ENCODE measurements at places on chromosomes 3 and 15.

- no peak for DNase-seq
Observed at GRCh38 chr15:25784876-25785640, 78.1 kb downstream of the ATP10A start.

GRCh38 chr3:11591002-11591355, 52.7 kb downstream of the VGLL4 start:
- DNase-seq = no peak

GRCh38 chr3:113620091-113620490, 76.4 kb downstream of the USF3 start:
- peak; percentile 34 for DNase-seq

GRCh38 chr3:45496555-45496954, 98.0 kb upstream of the LIMD1 start:
- no peak for DNase-seq

- no peak for DNase-seq
Observed at GRCh38 chr3:70811880-70812279, 499.4 kb upstream of the MDFIC2 start.

DNA sequence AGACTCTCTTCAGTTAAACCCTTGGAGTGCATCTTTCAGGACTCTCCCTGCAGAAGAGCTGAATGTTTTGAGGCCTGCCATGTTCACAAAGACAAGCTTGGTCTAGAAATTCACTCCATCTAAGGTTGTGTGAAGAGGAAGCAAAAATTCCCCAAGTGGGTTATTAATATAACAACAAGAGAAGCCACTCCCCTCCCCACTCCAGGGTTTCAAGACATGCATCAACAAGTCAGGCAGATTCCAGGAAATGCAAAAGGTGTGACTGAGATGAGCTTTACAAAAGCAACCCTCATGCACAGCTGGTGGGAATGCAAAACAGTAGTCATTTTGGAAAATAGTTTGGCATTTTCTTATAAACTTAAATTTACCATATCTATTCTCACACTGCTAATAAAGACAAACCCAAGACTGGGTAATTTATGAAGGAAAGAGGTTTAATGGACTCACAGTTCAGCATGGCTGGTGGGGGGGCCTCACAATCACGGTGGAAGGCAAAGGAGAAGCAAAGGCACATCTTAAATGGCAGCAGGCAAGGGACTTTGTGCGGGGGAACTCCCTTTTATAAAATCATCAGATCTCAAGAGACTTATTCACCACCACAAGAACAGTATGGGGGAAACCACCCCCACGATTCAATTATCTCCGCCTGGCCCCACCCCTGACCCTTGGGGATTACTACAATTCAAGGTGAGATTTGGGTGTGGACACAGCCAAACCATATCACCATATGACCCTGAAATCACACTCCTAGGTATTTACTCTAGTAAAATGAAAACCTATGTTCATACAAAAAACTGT, 31.3 kb downstream of the TARS3 start:
- no peak for DNase-seq

- DNase-seq = no peak
Observed at GRCh38 chr3:20673866-20674265, 487.9 kb upstream of the SGO1 start.

DNA sequence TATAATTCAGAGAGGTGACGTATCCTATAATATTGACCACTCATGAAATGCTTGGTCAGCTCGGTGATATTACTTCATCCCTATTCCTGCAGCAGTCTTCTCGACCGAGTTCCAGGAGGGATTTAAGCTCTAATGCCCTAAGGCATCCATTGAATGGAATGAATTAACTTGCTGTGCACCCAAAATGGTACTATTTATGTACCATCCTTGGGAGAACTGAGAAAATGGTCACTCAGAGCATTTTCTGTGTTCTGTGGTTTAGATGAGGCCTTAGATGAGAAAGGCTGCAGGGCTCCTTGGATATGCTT, 638 bp downstream of the BLOC1S6 start:
- no peak for DNase-seq

DNA sequence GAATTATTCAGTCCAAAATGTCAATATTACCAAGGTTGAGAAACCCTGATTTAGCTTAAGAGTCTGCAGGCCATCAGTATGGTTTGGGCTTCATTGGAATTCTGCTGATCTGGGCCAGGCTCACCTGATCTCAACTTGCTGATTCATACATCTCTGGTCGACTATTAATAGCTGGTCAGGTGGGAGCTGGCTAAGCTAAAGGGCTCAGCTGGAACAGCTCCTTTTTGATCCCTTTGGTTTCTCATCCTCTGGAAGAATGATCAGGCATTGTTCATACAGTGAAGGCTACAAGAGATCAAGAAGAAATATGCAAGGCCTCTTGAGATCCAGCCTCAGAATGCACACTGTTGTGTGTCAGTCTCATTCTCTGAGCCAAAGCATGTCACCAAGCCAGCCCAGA, 123.3 kb upstream of the MME start:
- no peak for DNase-seq

GRCh38 chr15:34436956-34437442, 609 bp downstream of the GOLGA8A start:
- DNase-seq = peak; percentile 81

GRCh38 chr15:35602836-35603235, 56.9 kb upstream of the DPH6 start:
- no peak for DNase-seq

DNA sequence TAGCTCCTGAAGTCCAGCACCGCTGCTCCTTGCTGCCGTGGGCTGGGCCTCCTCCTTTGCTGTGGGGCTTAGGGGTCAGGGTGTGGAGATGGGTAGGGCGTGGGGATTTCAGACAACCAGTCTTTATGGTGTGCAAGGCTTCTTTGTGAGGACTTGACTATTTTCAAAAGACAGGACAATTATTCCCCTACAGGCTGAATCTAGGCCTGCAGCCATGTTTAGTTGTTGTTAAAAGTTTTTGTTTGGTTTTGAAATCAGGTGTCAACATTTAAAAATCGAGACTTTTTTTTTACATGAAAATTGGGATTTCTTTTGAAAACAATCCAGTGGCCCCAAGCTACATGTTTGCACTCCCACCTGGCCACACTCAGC, 10.6 kb downstream of the RPL32 start:
- no peak for DNase-seq

GRCh38 chr15:31330111-31330785, 3.6 kb downstream of the KLF13 start:
- DNase-seq = no peak
